ENCODE measurements at places on chromosomes 1 and 21.

DNA sequence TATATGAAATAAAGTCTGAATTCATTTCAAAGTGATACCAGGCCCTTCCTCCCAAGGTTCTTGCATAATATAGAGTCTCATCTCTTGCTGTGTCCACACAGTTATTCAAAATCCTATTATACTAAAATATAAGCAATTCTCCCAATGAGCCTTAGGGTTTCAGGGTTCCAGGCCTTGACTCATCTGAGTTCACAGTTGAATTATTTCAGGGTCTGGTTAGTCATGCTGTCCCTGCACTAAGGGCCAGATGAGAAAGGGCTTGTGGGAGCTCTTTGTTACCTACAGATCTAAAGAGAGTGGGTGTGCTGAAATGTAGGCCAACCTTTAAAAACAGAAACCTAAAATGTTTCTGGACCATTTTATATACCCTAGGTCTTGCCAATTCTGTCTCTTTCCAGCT is 337.5 kb upstream of the LRRC7 start:
- DNase-seq = no peak

DNA sequence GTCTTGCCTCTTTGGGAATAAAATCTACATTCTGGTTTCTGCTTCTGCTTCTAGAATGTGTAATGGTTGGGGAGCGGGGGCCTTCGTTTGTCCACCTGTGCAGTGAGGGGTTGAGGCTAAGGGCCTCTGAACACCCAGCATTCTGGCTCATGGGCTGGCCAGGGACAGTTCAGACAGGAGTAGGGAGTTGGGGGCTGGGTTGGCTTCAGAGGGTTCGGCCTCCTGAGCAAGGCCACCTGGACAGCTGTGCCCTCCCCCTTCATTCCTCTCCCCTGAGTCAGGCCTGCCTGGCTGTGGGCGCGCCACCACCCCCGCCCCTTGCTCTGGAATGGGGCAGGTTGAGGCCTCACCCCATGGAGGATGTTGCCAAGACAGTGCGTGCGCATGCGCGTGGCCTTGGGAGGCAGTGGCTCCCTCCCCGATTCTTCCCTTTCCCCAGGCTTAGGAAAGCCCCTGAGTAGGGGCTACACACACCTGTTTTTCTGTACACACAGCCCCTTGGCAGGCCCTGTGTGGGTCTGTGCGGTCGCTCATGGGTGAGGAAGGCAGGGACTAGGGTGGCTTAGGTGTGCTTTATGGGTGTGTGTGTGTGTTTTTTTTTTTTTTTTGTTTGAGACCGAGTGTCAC is 57.0 kb downstream of the YARS1 start:
- no peak for DNase-seq

- no peak for DNase-seq
Measured at GRCh38 chr21:36817732-36818450, 119.0 kb downstream of the SIM2 start.

GRCh38 chr1:108503062-108503733 is 53.1 kb downstream of the NBPF6 start:
- DNase-seq = no peak

DNA sequence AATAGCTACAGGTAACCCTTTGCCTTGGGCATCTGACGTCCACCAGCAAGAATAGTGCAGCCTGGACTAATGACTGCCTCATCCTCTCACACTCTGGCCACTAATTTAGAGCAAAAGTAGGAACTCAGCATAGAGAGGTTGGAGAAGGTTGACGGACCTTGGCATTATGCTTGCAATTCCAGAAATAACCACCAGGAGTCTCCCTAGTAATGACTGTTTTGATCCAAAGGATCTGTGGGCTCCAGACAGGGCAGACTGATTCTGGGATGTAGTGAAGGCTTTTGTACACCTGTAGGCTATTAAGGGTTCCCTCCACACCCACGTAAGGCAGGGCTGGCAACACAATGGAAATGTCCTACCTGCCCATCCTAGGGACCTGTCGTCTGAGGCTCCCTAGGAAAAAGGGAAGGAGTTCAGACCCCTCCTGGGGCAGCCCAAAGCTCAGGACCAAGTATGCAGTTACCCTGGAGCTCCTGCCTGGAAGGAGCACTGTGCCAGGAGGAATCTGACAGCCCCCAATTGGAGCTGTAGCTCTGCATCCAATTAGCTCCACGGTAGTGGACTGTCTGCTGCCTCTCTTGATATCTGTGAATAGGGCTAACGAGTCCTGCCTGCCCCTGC is 91.0 kb upstream of the TMEM51 start:
- DNase-seq = no peak

GRCh38 chr1:2258996-2259395 is 30.9 kb downstream of the SKI start:
- no peak for DNase-seq

DNA sequence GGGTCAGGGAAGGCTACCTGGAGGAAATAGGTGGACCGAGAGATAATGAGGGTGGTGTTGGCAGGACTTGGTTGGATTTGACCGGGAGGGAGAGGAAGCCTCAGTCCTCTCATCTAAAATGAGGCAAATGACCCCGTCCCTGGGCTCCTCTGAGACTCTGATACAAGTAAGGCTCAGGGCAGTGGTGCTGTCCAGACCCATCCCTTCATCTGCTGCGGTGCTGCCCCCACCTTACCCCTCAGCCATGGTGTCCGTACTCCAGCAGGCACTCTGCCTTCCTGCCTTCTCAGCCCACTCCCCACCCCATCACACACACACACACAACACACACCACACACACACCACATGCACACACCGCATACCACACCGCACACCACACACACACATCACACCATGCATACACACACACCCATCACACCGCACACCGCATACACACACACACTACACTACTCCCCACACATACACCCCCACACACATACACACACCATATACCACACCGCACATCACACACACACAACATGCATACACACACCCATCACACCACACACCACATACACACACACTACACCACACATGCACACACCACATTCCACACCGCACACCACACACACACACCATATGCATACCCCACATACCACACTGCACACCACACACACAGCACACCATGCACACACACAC is 29.4 kb upstream of the SLC26A9 start:
- no peak for DNase-seq

- DNase-seq = no peak
Measured at GRCh38 chr21:22842875-22843274, 1844.7 kb downstream of the NCAM2 start.

DNA sequence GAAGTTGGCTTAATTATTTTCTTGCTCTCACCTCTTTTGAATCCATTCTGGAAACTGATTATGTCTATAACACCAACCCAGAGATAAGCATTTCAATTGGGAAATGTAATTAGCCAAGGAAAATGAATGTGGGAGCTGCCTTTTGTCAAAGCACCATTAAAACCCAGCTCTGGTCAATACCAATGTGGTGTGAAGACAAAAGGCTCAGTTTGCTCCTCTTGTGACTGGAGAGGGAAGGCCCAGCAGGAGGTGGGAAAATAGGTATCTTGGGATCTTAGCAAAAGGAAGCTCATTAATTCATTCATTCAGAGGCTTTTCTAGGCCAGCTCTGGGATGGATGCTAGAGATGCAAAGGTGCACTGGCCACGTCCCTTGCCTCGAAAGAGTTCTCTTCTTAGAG is 75.0 kb upstream of the SELENON start:
- DNase-seq = no peak

DNA sequence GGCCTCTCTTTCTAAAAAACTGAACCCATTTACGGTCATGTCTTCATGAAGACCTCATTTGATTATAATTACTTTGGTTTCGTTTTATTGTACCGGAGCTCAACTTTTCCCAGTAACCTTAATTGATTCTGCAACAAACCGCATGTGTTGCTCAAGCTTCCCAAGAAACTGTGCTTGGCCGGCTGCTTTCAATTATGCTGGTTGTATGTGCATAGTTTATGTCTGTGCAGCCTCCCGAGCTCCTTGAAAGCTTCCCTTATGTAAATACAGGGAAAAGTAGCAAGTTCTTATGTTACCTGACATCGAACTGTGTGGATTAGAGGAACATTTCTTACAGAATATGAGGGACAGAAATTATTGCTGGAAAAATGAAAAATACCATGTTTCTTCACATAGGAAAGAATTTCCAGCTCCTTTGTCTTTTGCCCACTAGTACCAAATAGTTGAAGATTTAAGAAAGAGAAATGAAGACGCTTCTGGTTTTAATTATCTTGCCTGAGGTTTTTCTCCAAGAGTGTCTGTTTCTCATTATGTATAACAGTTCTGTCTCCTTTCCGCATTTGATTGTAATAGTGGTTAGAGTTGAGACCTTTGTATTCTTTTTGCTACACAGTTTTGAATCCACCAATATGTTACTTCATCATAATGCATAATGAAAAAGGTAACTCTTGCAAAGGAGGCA is 2.1 kb downstream of the VCAM1 start:
- DNase-seq = no peak

DNA sequence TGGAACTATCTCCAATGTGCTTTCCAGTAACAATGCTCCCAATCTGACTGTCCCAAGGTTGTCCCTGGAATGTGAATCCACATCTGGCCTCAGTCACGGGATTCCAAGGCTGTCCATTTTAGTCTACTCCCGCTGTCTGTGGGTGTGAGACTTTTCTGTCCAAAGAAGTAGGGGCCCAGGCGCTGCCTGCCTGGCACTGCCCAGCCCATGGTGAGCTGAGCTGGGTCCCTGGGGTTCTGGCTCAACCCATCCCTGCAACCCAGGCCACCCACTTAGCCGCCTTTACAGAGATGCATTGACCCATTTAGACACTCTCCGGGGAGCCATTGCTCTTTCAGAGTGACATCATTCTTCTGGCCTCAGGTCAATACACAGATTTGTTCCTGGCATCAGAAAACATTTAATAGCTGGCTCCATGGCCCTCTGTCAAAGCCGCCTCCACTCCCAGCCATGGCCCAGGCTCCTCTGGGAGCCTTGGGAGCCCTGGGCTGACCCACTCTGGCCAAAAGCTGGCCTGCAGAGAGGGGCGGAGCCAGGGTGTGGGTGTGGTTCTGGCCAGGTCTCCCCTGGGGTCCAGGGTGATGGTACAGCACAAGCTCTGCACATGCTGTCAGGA is 47.2 kb upstream of the PAX7 start:
- no peak for DNase-seq

DNA sequence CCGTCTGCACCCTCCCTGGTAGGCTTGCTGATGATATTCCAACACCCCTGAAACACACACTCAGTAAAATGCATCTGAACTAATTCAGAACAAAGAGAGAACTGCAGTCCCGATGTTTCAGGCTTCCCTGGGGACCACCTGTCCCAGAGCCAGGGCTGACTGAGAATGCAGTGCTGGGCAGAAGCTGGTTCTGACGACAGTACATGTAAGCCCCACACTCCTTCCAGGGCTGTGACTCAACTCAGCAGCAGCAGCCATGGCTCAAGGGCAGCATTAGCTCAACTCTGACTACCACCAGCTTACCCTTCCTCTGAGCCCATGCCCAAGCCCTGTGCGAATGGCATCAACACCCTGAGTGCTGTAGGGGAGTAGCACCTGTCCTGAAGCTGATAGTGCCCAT is 56.4 kb upstream of the SIPA1L2 start:
- DNase-seq = no peak

DNA sequence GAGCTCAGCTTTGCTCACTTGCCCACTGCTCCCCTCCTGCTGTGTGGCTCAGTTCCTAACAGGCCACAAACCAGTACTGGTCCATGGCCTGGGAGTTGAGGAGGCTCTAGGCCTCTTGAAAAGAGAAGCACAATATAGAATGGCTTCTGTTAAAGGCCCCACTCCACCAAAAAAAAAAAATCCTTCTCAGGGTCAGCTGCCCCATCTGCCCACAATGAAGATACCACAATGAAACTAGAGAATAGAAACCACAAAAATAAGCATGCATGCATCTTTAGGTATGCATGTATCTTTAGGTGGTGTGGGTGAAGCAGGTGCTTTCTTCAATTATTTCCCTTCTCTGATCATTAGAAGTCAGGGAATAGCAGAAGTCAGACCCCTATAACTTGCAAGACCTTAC is 620.4 kb upstream of the BEND5 start:
- no peak for DNase-seq

DNA sequence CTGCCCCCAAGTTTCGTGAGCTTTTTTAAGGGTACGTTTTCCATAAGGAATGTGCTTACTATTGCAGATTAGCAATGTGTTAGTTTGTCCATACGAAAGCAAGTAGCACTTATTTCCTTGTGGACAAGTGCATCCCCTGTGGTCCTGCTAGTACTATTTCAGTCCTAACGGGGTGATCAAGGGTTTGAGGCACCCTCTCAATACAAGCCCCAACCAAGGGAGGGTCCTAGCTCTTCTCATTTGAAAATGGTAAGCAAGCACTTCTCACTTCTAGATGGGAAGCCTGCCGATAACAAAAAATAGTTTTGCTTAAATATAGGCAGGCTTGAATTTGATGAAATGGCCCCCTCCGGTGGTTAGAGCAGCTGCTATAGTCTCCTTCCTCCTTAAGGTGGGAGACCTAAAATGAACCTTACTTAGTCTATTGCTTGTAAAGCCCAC is 64.0 kb upstream of the HMCN1 start:
- DNase-seq = no peak

- no peak for DNase-seq
Measured at GRCh38 chr1:225915538-225915991, 8.5 kb downstream of the PYCR2 start.

DNA sequence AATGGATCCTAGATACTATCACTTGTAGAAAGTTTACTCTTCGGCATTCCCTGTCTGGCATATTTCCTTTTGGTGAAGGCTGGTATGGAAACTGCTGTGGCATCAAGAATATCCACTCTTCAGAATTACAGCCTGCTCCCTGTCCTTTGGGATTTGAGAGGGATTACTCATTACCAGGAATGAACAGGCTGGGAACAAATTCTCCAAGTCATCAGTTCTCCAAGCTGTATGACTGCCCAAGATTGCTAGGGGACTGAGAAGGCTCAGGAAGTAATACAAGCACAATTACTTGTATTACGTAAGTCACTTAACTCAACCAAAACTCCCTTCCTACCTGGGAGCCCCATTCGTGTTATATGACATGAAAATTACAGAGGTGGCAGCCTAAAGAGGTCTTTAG is 49.6 kb downstream of the CD58 start:
- no peak for DNase-seq

GRCh38 chr21:35909456-35910223 is 150.7 kb downstream of the SETD4 start:
- DNase-seq = no peak

DNA sequence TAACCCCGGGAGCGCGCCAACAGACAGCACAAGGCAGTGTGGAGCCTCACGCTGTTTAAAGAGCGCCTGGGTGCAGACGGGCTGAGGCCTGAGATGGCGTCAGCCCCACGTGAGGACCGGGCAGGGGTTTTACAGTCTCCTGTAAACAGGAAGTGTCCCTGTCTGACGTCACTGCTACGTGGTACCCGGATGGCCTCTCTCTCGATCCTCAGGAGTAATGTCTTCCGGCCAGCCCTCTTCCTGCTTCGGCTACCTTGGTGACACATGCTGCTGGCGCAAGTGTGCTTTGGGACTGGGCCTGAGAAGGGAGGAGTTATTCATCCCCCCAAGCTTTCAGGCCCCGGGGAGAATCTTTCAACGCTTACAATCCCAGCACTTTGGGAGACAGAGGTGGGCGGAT is 41.2 kb downstream of the CNST start:
- no peak for DNase-seq

All from GM20000 (cell line).